ENCODE measurements at places on chromosomes 4 and X.

DNA sequence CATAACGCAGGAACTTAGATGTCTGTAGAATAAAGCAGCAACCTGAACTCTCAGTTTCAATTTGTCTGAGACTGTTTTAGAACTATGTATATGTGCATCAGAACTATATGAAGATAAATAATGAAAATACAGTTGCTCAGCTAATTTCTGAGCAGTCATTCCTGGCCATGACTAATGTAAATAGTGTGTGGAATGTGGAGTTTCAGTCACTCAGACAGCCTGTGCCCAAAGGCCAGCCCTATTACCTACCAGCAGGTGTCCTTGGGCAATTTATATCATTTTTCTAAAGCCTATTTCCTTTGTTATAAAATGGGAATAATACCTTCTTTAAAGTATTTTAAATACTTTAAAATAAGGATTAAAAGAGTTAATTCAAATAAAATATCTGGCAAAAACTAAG is 56.0 kb upstream of the RELL1 start:
- no peak for DNase-seq

DNA sequence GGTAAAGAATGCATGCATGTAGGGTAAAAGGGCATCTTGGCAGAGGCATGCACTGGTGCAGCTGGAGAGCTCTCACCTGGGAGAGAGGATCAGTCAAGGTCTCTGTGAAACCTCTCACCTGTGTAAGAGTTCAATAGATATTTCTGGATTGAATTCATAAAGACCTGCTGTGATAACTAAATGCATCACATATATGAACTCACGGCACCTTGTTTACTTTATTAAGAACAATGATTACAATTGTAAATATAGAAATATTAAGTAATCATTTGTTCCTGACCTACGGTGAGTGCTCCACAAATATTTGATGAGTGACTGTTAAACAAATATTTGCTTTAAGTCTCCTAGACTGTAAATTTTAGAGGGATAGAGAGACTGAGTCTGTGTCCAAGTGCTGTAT is 85.9 kb upstream of the PAQR3 start:
- no peak for DNase-seq

DNA sequence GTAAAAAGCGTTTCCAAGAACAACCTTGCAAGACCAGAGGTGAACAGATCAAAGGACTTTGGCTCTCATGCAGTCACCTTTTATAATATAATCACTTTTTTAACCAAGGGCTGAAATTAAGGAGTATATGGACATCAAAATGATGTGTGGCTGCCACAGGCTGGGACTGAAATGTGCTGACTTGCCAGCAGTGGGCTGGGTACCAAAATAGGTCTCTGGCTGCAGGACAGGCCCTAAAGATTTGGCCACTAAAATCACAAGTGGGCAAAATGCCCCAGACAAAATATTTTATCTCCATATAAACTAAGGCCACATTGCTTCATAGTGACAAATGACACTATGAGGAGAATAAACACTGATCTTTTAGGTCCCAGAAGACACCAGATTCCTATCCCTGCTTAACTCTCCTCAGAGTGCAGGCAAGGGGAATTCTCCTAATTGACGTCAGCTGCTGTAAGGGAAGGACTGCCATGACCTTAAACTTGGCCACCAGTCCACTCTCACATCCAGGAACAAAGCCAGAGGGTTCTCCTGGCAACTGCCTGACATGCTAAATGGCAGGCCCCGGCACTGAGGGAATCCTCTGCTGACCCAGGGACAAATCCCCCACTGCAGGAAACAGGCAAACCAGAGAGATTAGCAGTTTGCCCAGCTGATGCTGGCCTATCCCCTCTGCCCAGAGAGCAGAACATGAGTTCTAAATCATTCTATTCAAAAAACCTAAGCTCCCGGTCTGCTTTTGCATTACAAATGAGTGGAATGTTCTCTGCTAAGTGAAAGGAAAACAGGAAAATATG is 155.8 kb downstream of the PPP3CA start:
- DNase-seq: peak; percentile 50

- no peak for DNase-seq
Measured at GRCh38 chr4:14994242-14994641, 8.0 kb upstream of the CPEB2 start.

GRCh38 chrX:10239611-10240064 is 82.9 kb downstream of the CLCN4 start:
- no peak for DNase-seq

GRCh38 chrX:19981947-19982346 is 8.9 kb downstream of the BCLAF3 start:
- DNase-seq: no peak

GRCh38 chr4:56656346-56656643 is 24.8 kb downstream of the HOPX start:
- peak; percentile 49 for DNase-seq

DNA sequence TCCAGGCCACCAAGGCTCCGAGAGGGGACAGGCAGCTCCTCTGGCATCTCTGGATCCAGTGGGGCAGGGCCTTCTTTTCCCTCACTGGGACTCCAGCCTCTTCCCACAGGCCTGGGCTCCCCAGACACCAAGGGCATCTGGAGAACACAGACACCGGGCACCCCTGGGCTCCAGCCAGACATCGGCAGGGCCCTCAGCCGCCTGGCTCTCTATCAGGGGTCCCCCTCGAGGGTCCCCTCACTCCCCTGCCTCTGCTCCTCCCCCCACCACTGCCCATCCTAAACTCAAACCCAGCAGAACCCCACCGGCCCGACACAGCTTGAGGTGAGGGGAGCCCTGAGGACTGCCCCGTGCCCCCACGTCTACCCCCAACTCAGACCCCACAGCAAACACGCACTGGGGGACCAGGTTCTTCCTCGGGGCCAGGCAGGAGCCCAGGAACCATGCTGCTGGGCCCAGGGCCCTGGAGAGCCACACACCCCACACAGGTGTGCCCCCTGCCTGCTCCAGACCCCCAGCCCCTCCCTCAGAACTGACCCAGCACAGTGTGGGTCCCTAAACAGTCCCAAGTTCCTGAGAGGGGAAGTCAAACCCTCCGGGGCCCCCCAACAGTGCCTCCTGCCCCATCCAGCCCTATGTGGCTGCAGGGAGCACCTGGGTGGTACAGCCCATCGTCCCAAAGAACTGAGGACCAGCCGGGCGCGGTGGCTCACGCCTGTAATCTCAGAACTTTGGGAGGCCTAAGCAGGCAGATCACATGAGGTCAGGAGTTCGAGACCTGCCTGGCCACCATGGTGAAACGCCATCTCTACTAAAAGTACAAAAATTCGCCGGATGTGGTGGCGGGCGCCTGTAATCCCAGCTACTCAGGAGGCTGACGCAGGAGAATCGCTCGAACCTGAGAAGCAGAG is 86.8 kb downstream of the FAM53A start:
- no peak for DNase-seq

DNA sequence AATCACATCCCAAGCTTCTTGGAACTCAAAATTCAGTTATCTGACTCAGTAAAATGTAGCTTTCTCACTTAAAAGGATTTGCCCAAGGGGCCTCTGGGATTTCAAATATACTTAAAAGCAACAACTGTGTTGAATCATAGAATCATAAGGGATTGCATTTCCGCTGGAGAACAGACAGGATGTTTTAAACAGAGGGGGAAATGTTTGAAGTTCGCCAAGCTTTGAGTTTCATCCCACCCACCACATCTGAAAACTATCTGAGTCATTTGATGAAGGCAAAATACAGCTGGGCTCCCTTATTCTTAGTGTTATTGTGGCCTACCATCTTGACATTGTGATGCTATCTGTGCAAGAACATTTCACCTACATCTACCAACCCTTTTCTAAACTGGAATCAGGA is 73.5 kb downstream of the PPP1R2C start:
- DNase-seq: no peak

DNA sequence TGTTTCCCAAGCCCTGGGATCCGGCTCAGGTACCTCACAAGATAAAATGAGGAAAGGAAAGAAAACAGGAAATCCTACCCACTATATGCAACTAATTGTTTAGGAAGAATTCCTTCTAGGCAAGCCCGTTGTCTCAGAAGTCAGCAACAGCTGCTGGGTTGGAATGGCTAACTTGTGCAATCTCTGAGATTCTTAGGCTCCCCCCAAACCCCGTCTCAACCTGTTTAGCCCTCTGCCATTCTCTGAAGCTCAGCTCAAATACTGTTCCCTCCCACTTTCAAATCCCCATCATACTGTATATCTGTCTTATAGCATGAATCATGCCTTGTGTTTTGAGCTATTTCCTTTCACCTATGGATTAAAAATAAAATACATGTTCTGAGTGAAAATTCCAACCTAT is 28.9 kb downstream of the STARD8 start:
- DNase-seq: no peak

DNA sequence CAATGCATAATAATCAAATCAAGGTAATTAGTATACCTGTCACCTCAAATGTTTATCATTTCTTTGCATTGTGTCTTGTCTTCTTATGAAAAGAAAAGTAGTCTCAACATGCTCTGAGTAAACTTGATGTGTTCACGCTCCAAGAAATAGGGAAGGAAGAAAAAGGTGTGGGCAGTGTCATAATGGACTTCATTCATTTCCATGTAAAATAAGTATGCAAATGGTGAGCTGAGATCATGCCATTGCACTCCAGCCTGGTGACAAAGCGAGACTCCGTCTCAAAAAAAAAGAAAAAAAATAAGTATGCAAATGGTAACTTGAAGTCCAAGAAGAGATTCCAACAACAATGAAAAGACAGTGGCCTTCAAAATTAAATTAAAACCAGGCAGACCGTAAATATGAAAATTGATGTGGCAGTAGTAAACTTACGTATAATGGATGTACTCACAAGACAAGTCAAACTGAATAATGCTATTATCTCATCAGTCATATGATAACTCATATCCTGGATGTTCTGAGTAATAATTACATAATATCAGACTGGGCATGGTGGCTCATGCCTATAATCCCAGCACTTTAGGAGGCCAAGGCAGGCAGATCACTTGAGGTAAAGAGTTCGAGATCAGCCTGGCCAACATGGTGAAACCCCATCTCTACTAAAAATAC is 6.0 kb upstream of the CWH43 start:
- no peak for DNase-seq

All from transverse colon (tissue), 4 donors.